ENCODE measurements at places on chromosomes 2 and 18.

GRCh38 chr2:239187464-239188253 is 213.2 kb downstream of the HDAC4 start:
- DNase-seq: peak; percentile 35

DNA sequence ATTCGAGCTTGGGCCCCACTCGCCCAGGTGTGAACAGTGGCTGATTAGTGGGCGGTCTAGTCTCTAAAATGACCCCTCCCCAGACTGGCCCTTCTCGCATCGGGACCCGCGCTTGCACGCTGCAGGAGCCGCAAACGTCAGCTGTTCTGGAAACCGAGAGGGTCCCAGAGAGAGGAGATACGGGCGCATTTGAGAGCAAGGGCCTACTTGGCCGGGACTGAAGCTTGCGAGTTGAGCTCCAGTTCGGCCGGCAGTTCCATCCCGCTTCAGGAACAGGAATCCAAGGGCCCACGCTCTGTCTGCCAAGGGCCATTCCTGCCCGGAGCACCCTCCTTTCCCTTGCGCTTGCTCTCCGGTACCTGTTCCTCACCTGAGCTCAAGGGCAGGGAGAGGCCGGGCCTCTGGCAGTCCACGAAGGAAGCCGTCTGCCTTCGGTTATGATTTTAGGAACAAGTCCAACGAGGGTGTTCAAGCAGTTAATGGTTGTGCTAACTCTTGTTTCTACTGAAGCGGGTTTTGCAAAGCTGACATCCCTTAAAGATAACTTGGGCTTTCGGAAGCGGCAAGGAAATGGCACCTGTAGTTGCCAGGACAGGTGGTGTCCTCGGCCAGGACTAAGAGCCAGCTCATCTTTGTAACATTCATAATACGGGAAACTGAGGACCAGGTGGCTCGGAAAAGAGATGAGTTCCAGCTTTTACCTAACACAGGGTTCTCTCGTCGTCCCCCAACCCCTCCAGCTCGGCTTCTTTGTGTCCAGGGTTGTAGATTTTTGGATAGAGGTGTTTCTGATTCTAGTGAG is 3.9 kb upstream of the DLX1 start:
- no peak for DNase-seq

- no peak for DNase-seq
Measured at GRCh38 chr18:49628881-49629795, 67.3 kb downstream of the LIPG start.

GRCh38 chr18:69035756-69036155 is 237.9 kb downstream of the CCDC102B start:
- DNase-seq: no peak

GRCh38 chr2:209499069-209499468 is 75.2 kb downstream of the MAP2 start:
- no peak for DNase-seq

GRCh38 chr18:50027996-50028395 is 167.0 kb downstream of the MYO5B start:
- no peak for DNase-seq

DNA sequence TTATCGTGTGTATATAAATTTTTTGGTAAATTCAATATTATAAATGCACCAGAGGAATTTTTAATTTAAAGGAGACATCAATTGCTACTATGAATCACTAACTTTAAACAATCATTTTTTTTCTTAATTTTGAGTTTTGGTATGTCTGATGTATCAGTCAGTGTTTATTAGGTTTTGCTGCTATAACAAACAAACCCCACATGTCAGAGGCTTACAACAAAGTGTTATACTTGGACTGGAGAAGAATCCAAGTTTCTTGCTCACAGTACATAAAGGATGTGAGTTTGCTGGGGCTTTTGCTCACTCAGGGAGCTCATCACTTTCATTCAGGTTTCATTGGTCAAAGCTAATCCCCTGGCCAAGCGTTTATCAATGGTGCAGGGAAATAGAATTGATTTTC is 81.8 kb downstream of the VWC2L start:
- no peak for DNase-seq

DNA sequence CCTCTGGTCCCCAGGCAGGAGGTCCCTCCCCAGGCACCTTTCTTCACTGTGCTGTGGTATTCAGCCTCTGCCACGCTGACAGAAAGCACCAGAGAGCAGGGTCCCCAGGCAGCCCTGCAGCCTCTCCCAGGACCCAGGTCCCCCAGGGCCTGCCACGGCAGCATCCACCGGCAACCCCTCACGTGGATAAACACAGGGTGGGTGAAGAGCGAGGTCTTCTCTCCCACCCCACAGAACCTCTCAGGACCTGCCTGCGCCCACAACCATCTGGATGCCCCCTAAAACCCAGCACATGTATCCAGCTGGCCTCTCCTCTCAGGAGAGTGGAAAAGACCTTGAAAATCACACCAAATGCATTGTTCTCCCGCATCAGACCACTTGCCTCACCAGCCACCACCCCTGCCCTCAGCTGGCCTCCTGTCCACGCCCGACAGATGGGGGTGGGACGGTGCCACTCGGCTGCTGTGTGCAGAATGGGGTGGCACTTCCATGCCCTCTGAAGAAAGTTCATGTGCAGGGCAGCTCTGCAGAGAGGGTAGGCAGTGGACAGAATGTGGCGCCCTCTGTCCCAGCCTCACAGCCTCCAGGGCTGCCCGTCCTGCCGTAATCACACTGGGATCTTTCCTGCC is 4.0 kb upstream of the CROCC2 start:
- DNase-seq: no peak

GRCh38 chr18:10182009-10182624 is 268.3 kb downstream of the VAPA start:
- DNase-seq: no peak

GRCh38 chr2:237701033-237701858 is 73.9 kb downstream of the LRRFIP1 start:
- no peak for DNase-seq

GRCh38 chr2:176385219-176385759 is 116.0 kb downstream of the MTX2 start:
- DNase-seq: no peak

DNA sequence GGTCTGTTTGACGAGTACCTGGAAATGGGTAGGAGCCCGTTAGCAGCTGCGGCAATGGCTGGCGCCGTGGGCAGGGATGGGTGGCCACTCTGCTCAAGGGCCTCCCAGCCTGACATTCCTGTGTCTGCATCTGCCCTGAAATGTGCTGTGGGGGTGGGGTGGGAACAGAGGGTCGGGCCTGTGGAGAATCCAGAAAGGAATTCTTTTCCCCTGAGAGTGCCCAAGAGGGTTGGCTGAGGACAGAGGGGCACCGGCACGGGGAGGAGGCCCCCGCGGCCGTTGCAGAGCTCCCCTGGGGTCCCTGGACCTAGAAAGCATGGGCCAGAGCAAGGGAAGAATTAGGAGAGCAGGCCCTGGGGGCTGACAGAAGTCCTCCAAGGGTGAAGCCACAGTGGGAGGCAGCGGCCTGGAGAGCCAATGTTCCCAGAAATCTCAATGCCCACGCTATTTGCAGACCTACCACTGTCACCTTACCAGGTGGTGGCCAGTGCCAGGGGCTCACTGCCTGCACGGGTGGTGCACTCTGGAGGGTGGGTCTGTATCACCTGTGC is 27.8 kb downstream of the ANO7 start:
- DNase-seq: no peak

DNA sequence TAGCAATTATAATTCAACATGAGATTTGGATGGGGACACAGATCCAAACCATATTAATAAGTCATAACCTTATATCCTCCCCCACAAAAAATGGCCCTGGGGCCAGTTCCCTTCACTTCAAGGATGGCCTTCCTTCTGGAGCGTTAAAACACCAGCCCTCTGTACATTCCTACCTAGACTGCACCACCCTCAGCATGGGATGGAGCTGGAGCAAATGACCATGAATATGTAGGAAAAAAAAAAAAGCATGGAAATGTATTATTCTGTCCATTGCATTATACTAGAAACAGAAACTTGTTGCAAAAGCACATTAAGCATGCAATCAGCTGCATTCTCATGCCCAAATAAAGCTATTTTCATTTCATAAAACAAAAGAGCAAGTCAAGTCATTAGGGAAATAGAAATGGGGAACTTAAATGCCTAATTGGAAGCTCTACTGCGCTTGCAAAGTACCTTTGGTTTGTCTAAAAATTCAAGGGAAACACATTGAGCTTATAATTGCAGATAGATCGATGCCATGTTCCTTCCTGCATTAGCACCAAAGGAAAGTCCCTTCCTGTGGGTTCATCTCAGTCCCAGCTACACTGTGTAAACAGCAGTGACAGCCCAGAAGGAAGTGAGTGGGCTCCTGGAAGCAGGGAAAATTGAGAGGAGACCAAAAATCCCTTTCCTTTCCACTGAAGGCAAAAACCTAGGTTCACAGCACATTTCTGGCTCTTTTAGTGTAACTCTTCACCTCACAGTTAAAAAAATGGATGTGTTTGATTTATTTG is 252.0 kb upstream of the KLHL29 start:
- no peak for DNase-seq

DNA sequence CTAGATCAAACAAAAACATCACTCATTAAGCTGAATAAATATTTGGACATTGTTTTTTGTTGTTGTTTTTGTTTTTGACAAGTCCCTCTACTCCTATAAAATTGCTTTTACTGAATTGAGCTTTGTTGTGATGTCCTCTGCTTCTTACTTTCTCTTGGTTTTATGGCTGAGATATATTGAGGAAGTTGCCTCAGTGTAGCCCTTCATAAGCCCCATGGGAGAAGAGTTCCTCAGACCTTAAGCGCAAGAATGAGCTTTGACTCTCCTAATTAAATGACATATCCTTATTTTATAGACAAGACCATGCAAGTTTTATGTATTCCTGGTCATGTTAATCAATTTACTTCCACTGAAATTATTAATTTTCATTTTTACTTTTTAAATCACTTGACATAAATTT is 54.9 kb downstream of the CERKL start:
- no peak for DNase-seq

- no peak for DNase-seq
Measured at GRCh38 chr2:228771774-228772173, 499.3 kb downstream of the PID1 start.

GRCh38 chr2:124121760-124122275 is 96.7 kb downstream of the CNTNAP5 start:
- no peak for DNase-seq

DNA sequence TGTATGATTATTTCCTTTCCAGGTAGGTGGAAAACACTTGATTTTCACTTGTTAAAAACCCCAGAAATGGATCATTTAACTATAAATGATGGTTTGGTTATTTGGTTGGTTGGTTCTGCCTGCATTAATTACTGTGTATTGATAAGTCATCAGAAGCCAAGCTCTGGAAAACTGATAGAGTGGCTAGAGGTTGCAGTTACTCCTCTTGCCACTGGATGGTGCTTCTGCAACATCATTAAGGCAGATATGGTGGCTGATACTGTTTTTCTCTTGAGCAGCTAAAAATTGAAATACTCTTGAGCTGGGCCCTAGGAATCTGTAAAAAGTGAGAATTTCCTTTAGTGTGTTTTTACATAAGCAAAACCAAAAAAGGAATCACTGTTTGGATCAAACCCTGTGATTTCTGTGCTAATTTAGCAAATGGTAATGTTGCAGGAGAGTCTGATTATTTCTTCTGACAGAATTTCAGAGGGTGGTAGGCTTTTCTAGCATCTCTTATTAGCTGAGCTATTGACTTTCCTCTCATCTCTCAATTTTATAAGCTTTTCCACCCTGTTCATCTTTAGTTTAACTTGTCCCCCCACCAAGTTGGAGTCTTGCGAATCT is 54.3 kb downstream of the RAB10 start:
- DNase-seq: no peak

- no peak for DNase-seq
Measured at GRCh38 chr2:134331081-134331480, 77.2 kb downstream of the MGAT5 start.
